Iris pigment epithelial cell (primary cell): ENCODE measurements at places on chromosomes 7 and 10.
A peak's percentile ranks its signal among the peaks of the same experiment; 100 is the strongest.

- DNase-seq: no peak
Observed at GRCh38 chr7:130154501-130155317, 50.5 kb downstream of the TMEM209 start.

GRCh38 chr7:138400400-138400886, 59.6 kb upstream of the TRIM24 start:
- DNase-seq: no peak

GRCh38 chr10:131860311-131860710, 40.5 kb upstream of the PPP2R2D start:
- no peak for DNase-seq

GRCh38 chr10:76463111-76463510, 1031.7 kb downstream of the LRMDA start:
- DNase-seq: no peak

GRCh38 chr10:43904844-43905243, 256.2 kb upstream of the ZNF32 start:
- no peak for DNase-seq

- DNase-seq: no peak
Observed at GRCh38 chr7:97506728-97507127, 225.2 kb upstream of the TAC1 start.

GRCh38 chr10:31129271-31129670, 97.6 kb upstream of the ZNF438 start:
- DNase-seq: peak; percentile 88

- no peak for DNase-seq
Observed at GRCh38 chr10:78483641-78484040, 450.0 kb downstream of the RPS24 start.

DNA sequence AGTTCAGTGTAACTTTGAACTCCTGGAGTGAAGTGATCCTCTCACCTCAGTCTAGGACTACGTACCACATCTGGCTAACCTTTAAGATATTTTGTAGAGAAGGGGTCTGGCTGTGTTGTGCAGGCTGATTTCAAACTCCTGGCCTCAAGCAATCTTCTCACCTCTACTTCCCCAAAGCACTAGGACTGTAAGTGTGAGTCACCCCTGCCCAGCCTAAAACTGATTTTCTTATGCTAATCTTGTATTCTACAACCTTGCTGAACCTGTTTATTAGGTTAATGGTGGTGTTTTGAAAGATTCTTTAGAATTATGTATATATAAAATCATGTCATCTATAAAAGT, 58.0 kb downstream of the LCOR start:
- DNase-seq: peak; percentile 11

DNA sequence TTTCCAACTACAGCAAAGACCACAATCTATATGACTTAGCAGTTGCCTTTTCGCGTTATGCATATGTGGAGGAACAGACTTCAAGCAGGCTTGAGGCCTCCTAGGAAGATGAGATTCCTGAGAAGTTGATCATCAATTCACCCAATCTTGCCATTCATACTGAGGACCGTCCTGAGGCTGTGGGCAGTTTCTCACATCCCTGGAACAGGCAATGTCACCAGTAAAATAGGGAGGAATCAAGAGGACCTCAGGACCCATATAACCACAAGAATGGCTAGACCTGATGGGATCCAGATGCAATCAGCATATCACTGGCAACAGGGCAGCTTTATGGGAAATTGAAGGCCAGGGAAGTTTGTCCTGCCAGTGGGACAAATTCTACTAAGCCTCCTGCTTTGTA, 17.3 kb downstream of the KDM7A start:
- DNase-seq: peak; percentile 15

DNA sequence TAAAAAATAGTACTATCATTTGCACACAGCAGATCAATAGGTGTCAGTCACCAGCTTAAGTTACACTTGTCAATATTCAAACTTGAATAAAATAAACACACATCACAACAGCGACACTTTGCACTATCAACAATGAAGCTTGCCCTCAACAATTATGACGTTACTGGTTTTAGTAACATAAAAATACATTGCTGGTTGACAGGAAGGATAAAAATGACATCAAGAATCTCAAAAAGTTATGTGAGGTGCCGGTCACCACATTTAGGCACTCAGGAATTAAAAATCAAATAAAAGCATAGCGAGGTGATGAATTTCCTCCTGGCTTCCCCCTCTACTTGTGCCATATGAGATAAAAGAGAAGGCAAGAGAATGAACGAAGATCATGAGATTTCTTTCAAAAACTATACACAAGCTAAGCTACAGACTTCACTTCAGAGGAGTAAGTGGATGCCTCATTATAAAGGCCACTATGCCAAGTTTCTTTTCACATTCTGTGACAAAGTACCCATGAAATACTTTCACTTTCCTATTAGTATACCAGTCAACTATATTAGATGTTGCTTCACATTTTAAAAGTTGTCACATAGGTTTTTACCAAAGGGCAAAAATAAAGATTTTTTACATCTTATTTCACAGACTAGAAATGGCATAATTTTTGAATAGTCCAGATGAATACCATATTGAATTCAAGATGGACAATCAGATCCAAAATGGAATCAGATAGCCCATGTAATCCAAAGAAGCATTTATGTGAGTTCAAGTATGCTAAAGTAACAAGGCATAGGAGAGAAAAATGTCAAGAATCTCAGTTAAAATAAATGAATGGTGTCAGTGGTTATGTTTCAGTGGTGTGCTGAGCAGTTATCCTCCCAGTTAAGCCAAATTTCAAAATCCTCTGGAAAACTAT, 3.6 kb downstream of the CCDC71L start:
- peak; percentile 65 for DNase-seq

DNA sequence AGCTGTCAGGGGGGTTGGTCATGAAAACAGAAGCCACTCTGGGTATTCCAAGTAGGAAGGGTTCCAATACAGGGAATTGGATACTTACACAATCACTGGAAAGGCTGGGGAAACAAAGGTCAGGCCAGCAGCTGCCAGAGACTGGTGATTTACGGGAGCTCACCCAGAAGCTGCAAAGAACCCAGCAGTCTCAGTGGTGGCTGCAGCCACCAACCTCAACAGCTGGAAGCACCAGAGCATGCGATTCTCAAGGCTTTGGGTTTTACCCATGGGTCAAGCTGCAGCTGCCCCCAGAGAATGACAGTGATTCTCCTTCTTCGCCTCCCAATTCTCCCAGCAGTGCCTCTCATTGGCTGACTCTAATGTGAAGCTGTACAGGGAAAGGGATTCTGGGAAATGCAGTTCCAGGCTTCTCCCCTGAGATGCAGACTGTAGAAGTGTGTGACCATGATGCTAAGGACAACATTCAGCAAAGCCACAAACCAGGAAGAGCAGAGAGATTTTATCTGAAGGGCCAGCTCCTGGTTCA, 107.2 kb upstream of the TCF7L2 start:
- DNase-seq: peak; percentile 10

GRCh38 chr7:127527561-127527960, 57.8 kb downstream of the GCC1 start:
- DNase-seq: no peak

DNA sequence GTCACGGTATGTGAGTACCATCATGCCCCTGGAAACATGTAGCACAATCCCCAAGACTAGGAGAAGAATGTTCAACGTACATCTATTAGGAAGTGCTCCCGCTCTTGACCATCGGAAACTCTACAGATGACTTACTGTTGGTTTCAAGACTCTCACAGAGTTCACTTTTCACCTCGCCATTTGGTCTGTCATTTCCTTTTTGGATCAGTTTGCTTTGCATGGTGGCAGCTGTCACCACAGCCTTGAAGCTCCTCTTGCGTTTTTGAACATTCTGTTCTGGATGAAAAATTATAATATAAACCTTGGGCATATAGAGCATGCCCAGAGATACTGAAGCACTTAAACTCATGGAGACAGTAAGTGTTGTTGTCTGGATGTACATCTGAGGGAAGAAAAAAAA, 806.8 kb downstream of the GRM8 start:
- DNase-seq: no peak

- DNase-seq: peak; percentile 54
Observed at GRCh38 chr10:78248651-78249464, 215.2 kb downstream of the RPS24 start.

- no peak for DNase-seq
Observed at GRCh38 chr10:131253931-131254858, 57.3 kb downstream of the TCERG1L start.

DNA sequence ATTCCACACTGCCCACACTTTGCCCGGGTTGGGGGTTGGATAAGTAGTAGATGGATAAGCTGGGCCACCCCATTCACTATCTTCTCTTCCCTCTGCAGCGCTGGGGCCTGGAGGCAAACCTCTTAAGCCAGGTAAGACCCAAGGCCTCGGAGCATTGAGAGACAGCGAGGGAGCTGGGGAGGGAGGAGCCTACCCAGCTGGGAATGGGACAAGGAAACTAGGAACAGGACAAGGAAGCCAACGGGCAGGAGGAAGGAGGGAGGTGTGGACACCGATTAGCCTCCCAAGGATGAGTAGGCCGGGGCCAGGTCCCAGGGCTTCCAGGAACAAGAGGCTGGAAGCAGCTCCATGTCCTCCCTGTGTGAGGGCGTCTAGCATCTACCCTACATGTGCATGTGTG, 9.6 kb downstream of the ELN start:
- no peak for DNase-seq

GRCh38 chr7:70457482-70457881, 674.5 kb upstream of the GALNT17 start:
- DNase-seq: no peak

GRCh38 chr10:114674346-114674745, 16.3 kb upstream of the ABLIM1 start:
- peak; percentile 26 for DNase-seq

DNA sequence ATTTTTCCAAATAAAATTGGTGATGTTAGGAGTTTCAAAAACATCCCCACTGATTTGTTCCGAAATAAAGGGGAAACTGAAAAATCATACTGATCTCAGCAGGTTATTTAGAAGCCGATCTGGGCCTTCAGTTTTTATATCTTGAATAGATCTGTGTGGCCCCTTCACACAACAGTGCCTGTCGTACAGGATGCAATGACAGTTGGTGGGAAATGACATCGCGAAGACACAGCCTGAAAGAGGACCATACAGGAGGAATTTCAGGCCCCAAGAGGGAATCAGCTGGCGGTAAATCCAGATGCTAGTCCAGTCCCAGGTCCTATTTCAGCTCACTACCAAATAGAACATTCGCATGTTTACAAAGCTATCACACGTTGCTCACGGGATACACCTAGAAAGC, 3.0 kb downstream of the H2BK1 start:
- DNase-seq: no peak

GRCh38 chr7:134873253-134873652, 93.8 kb downstream of the CALD1 start:
- DNase-seq: peak; percentile 65

GRCh38 chr10:71029411-71029892, 141.1 kb upstream of the PCBD1 start:
- DNase-seq: no peak

- DNase-seq: no peak
Observed at GRCh38 chr7:85165263-85165662, 21.6 kb downstream of the SEMA3D start.

- DNase-seq: no peak
Observed at GRCh38 chr7:2326951-2327350, 12.7 kb upstream of the SNX8 start.

DNA sequence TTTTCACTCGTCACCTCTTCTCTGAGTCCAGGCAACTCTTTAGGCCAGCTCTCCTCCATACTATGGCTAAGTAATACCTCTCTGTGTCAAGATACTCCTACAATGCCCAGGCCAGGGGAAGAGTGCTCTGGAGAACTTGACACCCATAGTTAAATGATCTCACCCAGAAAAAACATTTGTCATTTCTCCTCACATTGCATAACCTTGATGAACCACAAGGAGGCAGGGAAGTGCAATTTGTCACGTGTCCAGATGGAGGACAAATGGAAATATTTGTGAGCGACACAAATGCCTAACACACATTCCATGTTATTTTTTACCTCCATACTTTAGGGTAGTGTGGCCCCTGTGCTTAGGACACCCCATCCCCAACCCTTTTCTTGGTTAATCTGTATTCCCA, 78.3 kb downstream of the HTR7 start:
- DNase-seq: peak; percentile 38

- no peak for DNase-seq
Observed at GRCh38 chr10:101139421-101139911, 8.4 kb downstream of the TLX1 start.

- DNase-seq: no peak
Observed at GRCh38 chr7:22921386-22922086, 92.4 kb downstream of the HYCC1 start.

DNA sequence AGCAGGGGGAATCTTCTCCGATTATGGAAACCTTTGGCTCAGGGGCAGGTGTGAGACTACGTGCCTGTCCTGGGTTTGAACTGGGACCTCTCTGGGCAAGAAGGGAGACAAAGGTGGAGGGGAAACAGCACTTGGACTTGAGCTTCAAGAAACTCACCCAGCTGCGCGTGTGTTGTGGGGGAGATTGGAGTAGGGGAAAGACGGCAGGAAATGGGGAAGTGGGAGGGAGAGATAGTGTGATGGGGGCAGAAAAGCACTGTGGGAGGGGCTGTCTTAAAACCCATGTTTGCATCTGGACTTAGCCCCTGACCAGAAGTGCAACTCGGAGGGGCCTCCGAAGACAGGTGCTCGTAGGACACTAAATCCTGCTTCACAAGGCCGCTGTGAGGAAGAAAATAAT, 107.0 kb downstream of the HIP1 start:
- DNase-seq: no peak

- peak; percentile 41 for DNase-seq
Observed at GRCh38 chr7:106604303-106604924, 56.5 kb downstream of the CCDC71L start.

DNA sequence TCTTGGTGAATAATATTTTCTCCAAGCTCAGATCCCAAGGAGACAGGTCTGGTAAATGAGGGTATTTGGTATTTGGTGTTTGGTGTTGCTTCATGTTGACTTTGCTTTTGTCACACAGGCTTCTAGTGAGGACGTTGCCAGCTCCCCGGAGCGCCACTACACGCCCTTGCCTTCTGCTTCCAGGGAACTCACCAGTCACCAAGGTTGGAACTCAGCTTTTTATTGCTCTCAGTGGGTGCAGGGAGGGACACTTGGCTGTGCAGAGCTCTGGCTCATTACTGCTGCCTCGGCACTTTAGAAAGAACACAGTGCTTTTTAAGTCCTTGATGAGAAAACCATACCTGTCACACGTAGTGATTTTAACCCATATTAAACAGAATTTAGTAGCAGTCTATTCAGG, 892.9 kb downstream of the LRMDA start:
- no peak for DNase-seq

DNA sequence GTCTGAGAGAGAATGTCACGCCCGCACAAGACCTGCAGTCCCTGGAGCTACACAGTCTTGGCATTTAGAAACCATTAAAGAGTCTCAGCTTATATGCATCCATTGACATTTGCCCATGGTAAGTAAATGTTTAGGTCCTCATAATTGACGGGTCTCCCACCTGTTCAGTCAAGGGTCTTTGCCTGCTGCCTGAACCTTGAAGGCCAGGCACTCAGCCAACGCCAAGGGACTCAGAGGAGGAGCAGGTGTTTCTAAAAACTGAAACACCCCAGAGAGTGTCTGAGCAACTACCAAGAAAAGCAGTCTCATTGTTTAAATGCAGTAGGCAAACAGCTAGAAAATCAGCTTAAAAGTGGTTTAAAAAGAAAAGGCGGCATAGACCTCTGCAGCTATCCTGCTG, 264.7 kb upstream of the AKR1E2 start:
- no peak for DNase-seq

- DNase-seq: peak; percentile 70
Observed at GRCh38 chr10:23702977-23703414, 264.1 kb downstream of the OTUD1 start.
